ENCODE measurements at places on chromosomes 7 and 10.

GRCh38 chr10:125034675-125035074 is 92.8 kb downstream of the ZRANB1 start:
- DNase-seq: no peak

DNA sequence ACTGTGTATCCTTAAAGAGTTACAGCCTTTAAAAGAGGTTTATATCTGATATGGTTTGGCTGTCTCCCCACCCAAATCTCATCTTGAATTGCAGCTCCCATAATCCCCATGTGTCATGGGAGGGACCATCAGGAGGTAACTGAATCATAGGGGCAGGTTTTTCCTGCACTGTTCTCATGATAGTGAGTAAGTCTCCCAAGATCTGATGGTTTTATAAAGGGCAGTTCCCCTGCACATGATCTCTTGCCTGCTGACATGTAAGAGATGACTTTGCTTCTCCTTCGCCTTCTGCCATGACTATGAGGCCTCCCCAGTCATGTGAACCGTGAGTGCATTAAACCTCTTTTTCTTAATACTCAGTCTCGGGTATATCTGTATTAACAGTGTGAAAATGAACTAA is 9.7 kb downstream of the RTKN2 start:
- no peak for DNase-seq

DNA sequence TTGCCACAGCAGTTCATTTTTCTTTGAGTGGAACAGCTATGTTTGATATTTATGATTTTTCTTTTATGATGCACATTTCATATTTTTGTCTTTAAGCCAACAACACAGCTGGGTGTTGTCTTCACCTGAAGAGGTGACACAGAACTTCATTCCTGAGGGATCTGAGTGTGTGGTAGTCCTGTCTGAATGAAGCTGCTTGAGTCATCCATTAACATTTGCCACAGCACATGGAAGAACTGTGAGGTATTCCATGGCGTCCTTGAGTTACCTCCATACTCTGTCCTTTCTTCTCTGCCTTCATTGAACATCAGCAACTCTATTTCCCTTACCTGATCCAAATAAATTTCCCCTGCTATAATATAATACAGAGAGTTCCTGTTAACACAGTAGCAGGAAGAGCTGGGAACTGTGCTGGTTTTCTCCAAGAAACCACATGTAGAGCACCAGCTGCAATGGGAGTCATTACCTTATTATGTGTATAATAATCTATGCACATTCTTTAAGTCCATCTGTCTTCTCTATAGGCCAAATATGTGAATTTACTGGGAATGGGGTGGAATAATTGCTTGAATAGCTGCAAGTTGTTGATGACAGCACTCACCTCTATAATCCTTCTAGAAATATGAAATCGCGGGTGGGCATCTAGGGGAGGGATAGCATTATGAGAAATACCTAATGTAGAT is 72.4 kb upstream of the TAC1 start:
- DNase-seq: no peak

GRCh38 chr10:108064746-108065260 is 900.3 kb upstream of the SORCS1 start:
- no peak for DNase-seq

DNA sequence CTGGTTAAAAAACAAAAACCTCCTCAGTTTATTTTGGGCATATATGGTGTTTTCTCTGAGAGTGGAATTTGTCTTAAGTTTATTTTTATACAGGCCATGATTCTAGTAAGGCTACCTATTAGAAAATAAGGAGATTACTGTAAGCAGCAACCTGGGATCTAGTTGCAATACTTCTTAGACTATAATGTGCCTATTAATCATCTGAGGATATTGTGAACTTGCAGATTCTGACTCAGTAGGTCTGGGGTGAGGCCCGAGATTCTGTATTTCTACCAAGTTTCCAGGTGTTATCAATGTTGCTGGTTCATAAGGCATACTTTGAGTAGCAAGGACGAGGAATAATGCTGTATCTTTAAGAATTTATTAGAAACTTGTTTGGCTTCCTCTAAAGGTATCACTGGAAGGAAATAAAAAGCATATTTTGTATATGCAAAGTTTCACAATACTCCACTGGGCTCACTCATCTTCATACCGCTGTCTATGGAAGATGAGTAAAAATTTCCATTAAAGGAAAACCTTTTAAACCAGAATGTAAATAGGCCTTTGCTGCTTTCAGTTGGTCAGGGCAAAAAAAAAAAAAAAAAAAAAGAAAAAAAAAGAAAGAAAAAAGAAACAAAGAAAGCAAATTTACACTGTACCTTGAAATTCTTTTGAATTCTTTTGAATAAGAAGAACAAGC is 105.8 kb downstream of the BMPER start:
- no peak for DNase-seq

DNA sequence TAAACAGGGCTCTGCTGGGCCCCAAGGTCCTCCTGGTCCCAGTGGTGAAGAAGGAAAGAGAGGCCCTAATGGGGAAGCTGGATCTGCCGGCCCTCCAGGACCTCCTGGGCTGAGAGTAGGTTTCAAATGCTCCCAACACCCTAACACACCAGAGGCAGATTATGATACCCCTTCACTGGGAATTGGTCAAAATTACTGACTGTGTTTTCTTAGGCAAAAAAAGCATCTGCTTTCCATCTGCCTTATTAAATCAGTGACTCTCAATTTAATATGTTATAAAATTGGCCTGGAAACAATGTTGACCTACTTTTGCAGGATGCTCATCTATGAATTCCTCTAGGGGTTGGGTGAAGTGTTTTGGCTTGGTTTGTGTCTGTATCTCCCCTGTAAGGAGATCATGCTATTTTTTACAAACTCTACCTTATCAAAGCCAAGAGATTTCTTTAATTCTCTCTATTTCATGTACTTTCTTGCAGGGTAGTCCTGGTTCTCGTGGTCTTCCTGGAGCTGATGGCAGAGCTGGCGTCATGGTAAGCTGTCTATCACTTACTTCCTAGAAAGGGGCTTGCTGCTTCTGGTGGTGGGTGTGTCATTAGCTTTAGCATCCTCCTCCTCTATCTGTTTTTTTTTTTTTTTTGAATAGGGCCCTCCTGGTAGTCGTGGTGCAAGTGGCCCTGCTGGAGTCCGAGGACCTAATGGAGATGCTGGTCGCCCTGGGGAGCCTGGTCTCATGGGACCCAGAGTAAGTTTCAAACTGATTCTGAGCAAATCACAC is 15.9 kb downstream of the COL1A2 start:
- no peak for DNase-seq

DNA sequence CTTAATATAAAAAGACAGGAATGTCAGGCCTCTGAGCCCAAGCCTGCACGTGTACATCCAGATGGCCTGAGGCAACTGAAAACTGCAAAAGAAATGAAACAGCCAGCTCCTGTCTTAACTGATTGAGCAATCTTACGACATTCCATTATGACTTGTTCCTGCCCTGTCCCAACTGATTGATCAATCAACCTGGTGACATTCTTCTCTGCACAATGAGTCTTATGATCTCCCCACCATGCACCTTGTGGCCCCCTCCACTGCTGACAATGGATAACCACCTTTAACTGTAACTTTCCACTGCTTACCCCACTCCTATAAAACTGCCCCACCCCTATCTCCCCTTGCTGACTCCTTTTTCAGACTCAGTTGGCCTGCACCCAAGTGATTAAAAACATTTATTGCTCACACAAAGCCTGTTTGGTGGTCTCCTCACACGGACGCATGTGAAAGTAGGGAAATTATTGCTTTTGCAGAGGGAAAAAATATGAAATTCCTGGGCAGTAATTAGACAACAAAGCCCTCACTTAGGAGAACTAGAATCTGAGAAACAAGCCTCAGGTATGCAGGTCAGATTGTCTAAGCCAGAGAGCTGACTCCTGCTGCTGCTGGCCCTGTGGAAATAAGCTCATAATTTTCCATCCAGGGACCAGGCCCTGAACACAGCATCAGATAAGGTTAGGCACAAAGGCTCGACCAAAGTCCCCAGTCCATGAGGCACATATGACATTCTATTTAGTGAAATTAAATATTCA is 5.3 kb downstream of the CYP3A7 start:
- peak; percentile 35 for DNase-seq

DNA sequence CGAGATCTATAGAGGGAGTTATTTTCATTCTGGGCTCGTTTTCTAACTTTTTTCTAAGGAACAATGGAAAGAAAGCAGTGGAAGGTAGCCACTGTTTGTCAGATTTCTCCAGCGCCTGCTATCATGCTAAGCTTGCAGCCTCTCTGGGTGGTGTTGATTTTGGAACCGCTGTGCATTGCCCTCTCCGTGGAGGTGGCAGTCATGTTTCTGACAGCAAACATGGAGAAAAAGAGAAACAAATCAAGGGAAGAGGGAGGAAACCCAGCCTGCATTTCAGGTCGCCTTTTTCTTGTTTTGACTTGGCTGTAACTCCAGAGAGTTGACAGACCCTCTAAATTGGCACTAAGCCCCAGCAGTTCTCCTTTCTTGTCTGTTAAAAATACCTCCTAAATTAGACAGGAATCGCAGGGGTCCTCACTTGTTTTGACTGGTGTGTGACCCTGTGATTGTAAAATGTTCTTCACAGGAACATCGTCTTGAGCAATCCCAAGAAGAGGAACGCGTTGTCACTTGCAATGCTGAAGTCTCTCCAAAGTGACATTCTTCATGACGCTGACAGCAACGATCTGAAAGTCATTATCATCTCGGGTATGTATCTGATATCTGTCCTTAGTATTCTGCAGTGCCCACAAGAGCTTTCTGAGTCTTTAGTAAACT is 4.8 kb downstream of the ECHDC3 start:
- DNase-seq: no peak

DNA sequence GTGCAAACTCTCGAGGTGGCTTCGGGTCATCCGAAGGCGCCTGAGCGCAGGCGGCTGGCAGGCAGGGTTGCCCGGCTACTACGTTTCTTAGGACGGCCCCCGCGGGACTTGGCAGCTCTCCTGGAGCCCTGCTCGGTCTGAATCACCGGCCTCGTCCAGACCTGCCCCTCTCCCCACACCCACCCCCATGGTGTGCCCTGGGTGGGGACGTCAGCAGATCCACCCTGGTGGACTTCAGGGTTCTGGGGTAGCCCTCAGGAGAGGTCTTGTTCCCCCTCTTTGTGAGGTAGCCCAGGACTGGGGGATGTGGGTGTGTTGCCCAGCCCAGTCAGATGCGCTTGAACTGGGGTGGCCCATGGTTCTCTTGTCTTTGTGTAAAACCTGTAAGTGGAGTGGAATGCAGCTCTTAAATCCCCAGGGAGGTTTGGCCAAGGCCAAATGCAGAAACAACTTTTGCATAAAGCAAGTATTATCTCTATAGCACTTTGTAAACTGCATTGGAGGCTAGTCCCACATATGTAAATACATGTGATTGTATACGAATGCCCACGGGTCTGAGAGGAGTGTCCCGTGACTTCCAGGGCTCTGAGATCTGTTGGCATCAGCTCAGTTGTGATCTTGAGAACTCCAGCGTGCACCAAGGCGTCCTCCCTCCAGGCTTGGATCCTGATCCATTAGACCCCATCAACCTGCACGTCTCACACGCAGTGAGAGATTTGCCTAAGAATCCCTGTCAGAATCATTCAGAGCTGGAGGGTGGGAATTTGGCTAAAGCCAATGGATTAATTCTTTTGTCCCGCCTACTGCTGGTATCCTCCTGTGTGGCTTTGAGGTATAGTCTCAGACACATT is 1.8 kb downstream of the PFKFB3 start:
- no peak for DNase-seq

DNA sequence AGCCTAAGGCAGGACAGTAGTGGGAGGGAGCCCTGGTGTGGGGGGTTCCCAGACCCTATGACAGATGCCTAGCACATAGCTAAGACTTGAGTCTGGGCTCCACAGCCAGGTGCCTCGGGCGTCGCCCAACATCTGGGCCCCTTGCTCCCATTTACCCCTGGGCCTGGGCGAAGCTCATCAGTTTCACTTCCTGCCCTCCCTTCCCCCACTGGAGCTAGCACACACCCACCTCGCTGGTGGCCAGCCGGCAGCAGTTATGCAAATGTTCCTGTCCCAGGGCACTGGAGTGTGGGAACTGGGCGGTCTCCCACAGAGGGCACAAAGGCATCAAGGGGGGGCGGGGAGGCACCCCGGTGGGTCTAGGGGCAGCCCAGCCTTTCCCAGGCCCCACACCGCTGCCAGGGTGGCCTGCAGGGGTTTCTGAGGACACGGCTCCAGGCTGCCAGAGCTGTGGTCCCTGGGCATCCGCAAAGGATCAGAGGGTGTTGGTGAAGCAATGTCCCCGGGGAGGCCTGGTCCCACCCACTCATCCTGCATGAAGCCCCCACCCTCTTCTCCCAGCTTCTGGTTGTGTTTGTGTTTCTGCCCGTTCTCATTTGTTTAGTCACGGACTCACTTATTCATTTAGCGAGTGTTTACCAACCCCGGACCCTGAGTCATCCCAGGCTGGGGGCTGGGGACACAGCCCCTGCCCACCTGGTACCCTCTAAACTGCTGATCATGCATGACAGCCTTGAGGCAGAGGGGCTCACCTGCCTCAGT is 20.4 kb downstream of the SH2B2 start:
- no peak for DNase-seq

- no peak for DNase-seq
Observed at GRCh38 chr7:66301737-66302136, 96.6 kb downstream of the TPST1 start.
